ENCODE measurements at places on chromosomes 7 and 10. TPM values are rescaled to one million over a fixed set of nuclear protein-coding genes. Genes with fewer than 3 reads are reported as not detected.

Gene TYW1B
- 2.5 TPM for total RNA-seq

Gene PTPRE
- 41.3 TPM for total RNA-seq

GRCh38 chr10:24502801-24503460 lies 220.8 kb downstream of the ARHGAP21 start:
- no peak overlapping the region for H3K27ac ChIP-seq
- H3K4me1 ChIP-seq, result no peaks in the 10 kb centered on the region
- no peak for DNase-seq
- H3K4me3 ChIP-seq, result no peak overlapping the region
- no peaks in the 10 kb centered on the region for H3K27me3 ChIP-seq
- no peaks in the 10 kb centered on the region for H3K36me3 ChIP-seq

Gene CYP26C1
- total RNA-seq, result 0.21 TPM

DNA sequence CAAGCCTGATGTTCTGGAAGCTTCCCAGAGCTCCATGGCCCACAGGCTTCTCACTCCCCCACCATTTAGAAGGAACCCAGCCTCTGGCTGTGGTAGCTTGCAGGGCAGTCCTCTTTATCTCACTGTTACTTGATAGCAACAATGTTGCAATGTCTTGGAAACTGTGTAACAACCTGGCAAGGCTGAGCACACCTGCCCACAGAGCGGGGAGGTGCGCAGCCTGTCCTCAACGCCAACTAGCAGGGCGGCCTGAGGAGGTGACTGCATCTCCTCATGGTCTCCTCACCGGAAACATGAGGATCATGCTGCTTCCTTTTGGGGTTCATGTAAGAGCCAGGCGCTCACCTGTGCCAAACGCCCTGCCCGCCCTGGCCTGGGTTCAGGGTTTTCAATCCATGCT lies 43.7 kb upstream of the INSIG1 start:
- H3K27ac ChIP-seq, result no peak overlapping the region
- no peak for DNase-seq
- H3K4me3 ChIP-seq, result no peak overlapping the region
- no peaks in the 10 kb centered on the region for H3K27me3 ChIP-seq
- no peaks in the 10 kb centered on the region for H3K36me3 ChIP-seq
- H3K4me1 ChIP-seq, result no peaks in the 10 kb centered on the region

DNA sequence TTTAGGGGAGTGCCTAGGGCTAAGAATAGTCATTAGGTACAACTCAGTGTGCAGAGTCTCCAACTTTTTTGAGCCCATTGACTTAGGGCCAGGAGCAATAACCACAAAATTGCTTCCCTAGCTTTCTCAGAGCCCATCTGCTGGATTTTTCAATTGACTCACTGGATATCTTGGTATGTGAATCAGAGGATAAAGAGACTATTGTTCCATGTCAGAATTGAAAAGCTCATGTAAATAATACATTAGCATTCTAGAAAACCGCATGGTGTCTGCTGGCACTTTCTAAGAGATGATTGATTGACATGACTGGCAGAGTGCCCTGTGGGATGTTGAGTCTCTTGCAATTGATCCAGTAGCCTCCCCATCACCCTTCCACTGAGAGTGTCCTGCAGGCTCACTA lies 246.2 kb downstream of the CCDC7 start:
- H3K27ac ChIP-seq, result no peak overlapping the region
- H3K4me1 ChIP-seq, result no peaks in the 10 kb centered on the region

- no peak overlapping the region for H3K27ac ChIP-seq
- no peaks in the 10 kb centered on the region for H3K27me3 ChIP-seq
- no peaks in the 10 kb centered on the region for H3K4me1 ChIP-seq
- no peak overlapping the region for H3K4me3 ChIP-seq
- no peaks in the 10 kb centered on the region for H3K36me3 ChIP-seq
These were observed 219.7 kb upstream of the STK17A start for GRCh38 chr7:43363035-43363791.

DNA sequence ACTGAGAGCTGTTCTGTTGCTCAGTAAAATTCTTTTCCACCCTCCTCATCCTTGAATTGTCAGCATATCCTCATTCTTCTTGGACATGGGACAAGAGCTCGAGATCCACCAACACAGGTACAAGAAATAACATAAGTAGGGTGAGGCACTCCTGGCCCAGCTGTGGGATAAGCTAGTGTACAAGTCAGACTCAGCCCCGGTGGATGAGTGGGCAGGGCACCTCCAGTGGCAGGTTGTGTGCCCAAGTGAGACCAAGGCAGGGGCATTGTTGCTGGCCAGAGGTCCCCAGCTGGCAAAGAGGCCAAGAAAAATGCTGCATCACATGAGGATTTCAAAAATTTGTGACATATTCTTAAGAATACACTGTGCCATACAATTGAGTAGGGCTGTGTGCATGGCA lies 402.0 kb upstream of the ZWINT start:
- H3K36me3 ChIP-seq, result no peaks in the 10 kb centered on the region
- DNase-seq, result no peak
- no peak overlapping the region for H3K27ac ChIP-seq
- no peaks in the 10 kb centered on the region for H3K4me1 ChIP-seq

DNA sequence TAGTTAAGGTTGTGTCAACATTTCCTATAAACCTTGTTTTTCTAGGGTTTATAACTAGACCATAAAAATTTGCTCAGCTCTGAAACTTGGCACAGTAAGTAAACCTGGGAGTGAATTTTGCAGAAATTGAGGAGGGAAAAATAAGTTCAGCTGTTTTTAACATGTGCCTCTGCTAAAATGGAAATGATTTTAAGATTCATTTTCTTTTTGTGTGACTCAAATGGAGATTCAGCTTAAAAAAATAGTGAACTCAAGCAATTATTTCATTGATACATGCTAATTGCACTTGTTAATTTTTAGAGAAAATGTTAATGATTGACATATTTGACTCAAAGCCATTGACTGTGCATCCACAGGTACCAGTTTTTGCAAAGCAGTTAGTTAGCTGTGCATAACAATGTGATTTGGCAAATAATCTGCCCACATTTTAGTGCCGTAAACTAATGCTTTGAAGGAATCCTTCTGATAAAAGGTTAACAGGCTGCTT lies 68.5 kb upstream of the ZNF438 start:
- H3K4me3 ChIP-seq, result no peak overlapping the region
- H3K4me1 ChIP-seq, result no peaks in the 10 kb centered on the region
- H3K36me3 ChIP-seq, result no peaks in the 10 kb centered on the region
- H3K27me3 ChIP-seq, result no peaks in the 10 kb centered on the region
- DNase-seq, result no peak

Gene ZNF92
- 8.0 TPM for total RNA-seq

- no peaks in the 10 kb centered on the region for H3K36me3 ChIP-seq
- H3K4me3 ChIP-seq, result no peak overlapping the region
- no peak overlapping the region for H3K27ac ChIP-seq
- no peaks in the 10 kb centered on the region for H3K27me3 ChIP-seq
- H3K4me1 ChIP-seq, result no peaks in the 10 kb centered on the region
These were observed 33.4 kb downstream of the CCM2 start for GRCh38 chr7:45033261-45033930.

Gene CBX3
- 86.6 TPM for total RNA-seq

DNA sequence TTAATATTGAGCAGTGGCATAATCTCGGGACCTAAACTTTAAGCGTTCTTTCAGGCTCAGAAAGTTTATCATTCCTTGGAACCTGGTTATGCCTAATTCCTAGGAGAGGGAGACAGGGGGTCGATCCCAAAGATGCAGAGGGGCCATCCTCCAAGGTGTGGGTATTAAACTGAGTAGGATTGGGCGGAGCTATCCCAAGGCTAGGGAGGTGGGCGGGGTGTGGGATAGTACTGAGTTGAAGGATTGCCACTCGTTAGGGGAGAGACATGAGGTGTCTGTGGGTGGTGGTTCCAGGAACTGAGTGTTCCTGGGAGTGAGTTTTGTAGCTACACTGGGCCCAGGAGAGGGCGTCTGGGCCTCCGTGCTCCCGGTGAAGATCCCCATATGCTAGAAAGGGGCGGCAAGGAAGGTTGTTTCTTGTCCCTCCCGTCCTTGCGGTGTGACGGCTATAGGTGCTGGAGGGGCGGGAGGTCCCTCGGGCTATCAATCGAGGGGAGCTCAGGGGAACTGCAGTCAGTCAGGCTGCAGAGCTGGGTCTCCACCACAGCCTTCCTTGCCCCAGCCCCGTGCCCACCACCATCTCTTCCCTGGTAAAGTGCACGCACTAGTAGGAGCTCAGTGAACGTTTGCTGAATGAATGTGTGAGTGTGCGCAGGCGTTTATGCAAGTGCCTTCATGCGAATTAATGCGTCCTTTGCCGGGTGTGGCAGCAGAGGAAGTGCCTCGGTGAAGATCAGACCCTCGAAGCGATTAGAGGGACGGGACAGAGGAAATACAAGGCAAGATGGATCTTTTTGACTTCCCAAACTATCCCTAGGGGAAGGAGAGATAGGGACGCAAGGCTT lies 3.0 kb upstream of the HMX2 start:
- H3K27ac ChIP-seq, result no peak overlapping the region
- H3K4me1 ChIP-seq, result no peaks in the 10 kb centered on the region
- H3K36me3 ChIP-seq, result no peaks in the 10 kb centered on the region
- H3K27me3 ChIP-seq, result no peaks in the 10 kb centered on the region

GRCh38 chr10:31121757-31122577 lies 90.3 kb upstream of the ZNF438 start:
- no peak for DNase-seq
- peak overlapping the region; percentile 97 for H3K27ac ChIP-seq
- no peaks in the 10 kb centered on the region for H3K27me3 ChIP-seq

DNA sequence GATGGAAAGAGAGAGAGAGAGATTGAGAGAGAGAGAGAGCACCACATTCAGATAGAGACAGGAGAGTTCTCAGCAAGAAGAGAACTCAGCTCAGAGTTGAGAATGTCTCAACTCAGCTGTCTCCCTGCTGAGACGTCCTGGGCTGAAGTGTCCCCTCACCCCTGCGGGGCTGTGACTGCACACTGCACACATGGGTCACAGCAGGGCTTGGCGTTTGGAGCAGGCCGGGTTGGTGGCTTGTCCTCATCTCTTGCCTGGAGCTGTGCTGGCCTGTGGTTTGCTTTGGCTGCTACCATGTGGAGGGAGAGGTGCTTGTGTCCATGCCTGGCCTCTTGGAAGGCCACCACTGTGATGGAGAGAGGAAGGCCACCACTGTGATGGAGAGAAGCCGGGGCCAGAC lies 167.9 kb downstream of the RNF216 start:
- no peaks in the 10 kb centered on the region for H3K4me1 ChIP-seq
- no peaks in the 10 kb centered on the region for H3K36me3 ChIP-seq
- no peak for DNase-seq
- H3K27ac ChIP-seq, result no peak overlapping the region

Gene NIPSNAP2
- total RNA-seq, result 47.8 TPM

Gene CALHM3
- not detected for total RNA-seq

Gene KIAA1217
- 18.3 TPM for total RNA-seq

Gene RADIL
- 4.0 TPM for total RNA-seq

All from aorta (tissue), 5 donors.